Astrocyte of the hippocampus (primary cell): ENCODE measurements at places on chromosomes 6 and 20.

DNA sequence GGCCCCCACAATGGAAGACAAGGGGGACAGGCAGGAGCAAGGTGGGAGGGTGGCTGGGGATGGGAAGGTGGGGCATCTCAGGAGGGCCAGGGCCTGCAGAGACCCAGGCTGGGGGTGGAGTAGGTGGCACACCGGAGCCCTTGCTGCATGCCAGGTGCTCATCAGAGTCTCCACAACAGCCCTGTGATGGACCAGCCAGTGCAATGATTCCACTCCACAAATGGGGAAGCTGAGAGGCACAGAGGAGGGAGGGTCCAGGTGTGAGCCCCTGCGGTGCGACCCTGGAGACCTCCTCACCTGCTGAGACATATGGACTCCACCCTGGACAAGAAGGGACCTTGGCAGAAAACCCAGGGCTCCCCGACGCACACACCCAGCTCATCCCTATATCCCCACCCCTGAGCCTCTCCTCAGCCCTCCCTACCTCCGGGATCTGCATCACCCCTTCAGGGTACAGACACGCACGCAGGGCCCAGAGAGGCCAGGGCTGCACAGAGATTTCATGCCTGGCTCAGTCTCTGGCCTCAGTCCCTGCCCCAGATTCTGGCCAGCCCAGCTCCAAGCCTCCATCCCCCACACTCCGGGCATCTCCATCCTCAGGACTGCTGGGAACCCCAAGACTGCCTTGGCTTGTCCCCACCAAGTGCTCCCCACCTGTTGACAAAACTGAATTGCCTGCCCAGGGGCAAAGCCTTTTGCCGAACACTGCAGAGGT lies 7.1 kb upstream of the GRM4 start:
- no peak for DNase-seq

DNA sequence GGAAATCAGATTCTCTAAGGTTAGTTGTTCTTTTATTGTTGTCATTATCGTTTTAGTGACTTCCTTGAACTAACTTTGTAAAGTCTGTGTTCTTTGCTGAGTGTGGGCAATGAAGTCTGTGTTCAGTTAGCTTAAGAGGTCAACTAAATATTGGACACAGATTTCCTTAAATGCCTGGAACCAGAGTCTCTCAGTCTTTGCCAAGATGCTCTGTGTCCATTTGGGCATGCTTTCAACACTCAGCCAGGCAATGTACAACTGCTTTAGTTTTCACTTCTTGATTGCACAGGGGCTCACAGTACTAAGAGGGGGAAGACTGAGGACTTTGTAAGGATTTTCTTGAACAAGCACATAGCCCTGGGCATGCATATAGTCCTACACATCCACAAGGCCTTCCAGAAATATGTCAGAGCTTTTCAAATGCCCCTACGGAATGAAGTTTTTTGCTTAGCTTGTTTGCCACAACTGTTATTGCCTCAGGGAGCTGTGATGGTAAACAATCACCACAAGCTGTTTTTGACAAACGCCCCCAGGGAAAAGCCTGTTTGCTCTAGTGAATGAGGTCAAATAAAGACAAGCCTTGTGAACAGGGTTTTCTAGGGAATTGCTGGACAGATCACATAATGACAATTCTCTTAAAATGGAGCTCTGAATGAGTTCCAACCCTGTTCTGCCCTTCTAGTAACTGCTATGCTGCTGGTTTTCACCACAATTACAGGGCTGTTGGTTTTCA lies 82.5 kb downstream of the B3GAT2 start:
- no peak for DNase-seq

GRCh38 chr6:18343741-18344140 lies 43.4 kb upstream of the RNF144B start:
- peak; percentile 40 for DNase-seq

GRCh38 chr6:147707524-147707923 lies 199.0 kb downstream of the SAMD5 start:
- no peak for DNase-seq

DNA sequence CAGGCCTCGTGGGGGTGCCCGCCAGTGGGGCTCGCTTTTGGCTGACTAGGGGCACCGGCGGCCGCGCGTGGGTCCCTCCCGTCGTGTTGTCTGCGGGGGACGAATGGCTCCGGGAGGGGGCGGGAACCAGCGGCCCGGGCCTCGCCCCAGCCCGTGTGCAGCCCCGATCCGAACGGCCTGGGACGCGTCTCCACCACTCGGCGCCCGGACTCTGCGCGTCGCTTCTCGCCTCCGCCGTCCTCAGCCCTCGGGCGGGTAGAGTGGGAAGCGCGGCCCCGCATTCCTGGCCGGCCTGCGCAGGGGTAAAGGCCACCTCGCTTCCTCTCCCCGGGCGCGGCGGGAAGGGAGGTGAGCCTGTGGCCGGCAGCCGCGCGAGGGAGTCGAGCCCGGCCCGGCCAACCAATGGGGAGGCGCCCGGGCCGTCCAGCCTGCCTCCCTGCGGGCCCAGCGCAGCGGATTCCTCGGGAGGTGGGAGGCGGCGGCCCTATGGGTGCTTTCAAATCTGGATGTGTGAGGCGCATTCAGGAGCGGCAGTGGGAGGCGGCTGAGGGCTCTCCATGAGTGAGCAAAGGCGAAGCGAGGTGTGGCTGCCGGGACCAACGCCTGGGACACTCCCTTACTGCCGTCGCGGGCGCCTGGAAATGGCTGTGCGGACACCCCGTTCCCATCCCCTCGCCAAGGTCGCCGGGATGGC lies 1.1 kb upstream of the ZBTB46 start:
- peak; percentile 45 for DNase-seq

DNA sequence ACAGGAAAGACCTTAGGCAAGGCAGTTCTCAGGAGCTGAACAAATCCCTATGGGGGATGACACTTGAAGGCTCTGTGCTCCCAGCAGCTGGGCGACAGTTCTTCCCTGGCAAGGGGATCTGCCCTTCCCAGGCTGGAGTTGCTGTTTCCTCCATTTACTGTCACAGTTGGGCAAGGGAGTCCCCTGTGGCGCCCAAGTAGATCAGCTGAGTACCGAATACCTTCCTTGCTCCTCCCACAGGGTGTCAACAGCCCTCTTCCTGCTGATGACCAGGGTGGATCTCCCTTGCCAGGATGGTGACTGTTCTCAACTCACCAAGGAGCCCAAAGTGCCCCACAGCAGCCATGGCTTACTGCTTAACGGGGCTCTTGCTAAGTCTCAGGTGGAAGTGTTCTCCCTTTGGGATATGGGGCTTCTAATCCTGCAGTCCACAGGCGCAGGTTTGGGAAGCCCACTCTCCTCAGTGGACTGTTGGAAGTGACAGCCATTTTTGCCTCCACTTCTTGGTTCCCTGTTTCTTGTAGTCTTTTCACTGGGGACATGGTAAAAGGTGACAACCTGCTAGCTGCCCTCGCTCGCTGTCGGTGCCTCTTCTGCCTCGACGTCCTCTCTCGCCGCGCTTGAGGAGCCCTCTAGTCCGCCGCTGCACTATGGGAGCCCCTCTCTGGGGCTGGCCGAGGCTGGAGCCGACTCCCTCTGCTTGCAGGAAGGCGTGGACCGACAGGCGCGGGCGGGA lies 5.7 kb upstream of the PSMG4 start:
- DNase-seq: no peak

- no peak for DNase-seq
Measured at GRCh38 chr6:42269553-42269952, 51.9 kb upstream of the MRPS10 start.

DNA sequence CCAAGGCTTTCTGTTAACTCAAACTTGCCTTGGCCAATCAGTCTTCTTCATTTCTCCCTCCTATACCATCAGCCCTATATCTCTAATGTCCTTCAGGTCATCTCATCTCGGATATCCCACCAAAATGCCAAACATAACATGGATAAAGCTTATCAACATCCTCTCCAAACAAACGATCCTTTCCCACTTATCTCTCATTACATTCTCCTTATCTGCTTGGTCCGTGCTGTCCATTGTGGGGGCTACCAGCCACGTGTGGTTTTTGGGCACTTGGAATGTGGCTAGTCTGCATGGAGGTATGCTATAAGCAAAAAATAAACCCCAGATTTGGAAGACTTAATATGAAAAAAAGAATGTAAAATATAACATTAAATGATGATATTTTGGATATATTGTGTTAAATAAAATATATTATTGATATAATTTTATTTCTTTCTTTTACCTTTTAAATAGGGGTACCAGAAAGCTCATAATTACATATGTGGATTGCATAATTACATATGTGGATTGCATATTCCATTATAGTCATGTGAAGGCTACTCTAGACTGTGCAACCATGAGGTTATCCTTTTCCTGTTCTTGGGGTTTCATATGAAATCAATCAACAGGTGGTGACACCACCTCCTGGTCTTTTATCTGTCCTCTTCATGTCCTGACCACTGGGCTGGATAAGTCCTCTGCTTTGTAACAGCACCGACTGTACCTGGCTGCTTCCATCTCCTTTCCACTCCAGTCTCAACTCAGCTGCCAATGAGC lies 123.0 kb downstream of the CD83 start:
- DNase-seq: no peak

DNA sequence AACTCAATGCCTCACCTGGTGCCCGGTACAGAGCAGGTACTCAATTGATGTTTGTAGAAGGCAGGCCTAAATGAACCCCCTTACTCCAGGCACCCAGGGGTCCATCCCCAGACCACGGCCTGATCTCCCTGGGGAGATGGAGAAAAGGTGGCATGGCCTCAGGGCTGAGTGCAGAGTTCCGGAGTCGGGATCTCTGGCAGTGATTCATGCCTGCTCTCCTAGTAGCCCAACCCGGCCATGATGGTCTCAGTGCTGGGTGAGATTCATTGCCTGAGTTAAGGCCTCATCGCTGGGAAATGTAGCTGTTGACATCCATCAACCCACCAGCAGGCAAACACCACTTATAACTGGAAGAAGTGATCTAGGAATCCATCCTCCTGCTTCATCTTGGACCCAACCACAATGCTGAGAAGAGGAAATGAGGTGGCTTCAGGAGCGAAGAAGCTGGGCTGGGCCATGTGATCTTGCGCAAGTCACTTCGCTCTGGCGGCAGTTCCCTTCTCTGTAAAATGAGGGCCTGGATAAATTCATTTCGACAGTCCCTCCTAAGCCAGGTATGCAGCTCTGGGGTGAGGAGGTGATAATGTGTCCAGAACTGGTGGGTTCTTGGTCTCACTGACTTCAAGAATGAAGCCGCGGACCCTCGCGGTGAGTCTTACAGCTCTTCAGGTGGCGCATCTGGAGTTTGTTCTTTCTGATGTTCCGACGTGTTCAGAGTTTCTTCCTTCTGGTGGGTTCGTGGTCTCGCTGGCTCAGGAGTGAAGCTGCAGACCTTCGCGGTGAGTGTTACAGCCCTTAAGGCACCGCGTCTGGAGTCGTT lies 24.7 kb downstream of the ETV7 start:
- no peak for DNase-seq

DNA sequence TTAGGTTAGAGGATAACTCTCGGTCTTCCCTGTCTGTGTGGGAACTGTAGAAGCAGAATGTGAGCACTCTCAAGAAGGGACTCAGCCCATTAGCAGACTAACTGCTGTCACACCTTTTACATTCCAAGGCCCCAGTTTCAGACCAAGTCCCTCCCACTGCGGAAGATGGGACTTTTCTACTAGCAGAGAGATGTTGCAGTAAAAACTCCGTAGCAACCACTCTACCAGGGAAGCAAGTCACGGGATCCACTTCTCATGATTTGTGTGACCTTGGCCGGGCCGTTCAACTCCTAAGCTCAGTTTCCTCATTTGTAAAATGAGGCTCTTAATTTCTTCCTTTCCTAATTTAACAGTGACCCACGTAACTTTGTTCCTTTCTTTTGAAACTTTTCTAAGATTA lies 77.1 kb upstream of the SLC4A11 start:
- DNase-seq: no peak

- DNase-seq: no peak
Measured at GRCh38 chr6:90356012-90356421, 59.4 kb upstream of the BACH2 start.

- DNase-seq: no peak
Measured at GRCh38 chr20:23671479-23671878, 17.4 kb downstream of the CST4 start.

DNA sequence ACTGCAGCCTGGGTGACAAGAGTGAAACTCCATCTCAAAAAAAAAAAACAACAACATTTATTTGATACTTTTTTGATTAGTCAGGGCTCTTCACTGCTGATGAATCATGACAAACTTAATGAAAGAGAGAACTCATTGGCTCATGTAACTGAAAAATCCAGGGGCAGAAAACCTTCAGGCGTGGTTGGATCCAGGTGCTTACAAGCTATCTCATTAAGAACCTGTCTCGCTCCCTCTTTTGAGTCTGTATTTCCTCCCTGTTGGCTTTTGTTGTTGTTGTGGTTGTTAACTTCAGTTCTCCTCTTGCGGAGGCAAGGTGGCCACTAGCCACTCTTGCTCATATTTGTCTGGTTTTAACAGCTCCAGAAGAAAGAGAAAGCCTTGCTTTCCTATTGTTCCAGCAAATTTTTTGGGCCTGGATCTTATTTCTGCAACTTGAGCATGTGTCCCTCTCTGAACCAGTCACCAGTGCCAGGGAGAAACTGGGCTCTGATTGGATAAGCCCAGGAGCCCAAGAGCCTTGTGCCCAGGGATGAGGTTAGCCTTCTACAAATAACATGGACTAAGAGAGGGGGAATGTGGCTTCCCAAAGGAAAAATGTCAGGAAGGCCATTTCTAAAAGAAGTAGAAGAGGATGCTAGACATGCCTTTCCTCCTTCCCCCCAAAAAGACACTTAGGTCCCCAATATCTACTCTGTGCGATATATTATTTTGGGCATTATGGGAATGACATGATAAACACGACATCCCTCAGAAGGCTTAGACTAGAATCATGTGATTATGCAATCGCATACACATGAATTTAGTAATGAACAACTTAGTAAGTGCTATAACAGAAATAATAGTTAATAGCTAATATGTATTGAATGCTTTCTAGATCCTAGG lies 64.5 kb downstream of the PHACTR2 start:
- no peak for DNase-seq

DNA sequence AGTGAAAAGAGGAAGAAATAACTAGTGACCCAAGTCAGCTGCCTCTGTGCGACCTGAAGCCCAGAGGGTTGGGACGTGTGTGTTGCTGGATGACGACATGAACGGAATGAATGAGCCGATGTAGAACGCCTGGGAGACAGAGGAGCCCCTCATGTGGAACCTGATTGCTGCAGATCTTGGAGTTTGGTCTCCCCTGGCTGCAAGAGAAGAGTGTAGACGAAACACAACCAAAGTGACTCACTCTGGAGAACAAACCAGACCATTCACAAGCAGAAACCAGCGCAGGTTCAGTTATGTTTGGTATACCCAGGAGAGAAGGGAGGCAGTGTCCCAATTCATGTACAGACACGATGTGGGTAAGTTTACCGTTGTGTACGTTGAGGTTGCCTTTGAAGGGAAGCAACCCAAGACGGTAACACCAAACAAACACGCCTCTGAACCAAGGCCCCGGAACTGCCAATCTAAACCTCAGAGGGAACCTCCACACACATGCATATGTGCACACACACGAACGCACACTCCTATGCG lies 265.9 kb downstream of the BMP7 start:
- DNase-seq: no peak
